Activated T-cell treated with anti-CD3 and anti-CD28 coated beads, Interleukin-2, amount 50 U/mL, for 72 hours (primary cell): ENCODE measurements at places on chromosomes 1 and 21.

- no peak for DNase-seq
Observed at GRCh38 chr1:59915516-59915915, 11.1 kb downstream of the CYP2J2 start.

GRCh38 chr1:9183898-9184297, 50.7 kb upstream of the H6PD start:
- DNase-seq: no peak

DNA sequence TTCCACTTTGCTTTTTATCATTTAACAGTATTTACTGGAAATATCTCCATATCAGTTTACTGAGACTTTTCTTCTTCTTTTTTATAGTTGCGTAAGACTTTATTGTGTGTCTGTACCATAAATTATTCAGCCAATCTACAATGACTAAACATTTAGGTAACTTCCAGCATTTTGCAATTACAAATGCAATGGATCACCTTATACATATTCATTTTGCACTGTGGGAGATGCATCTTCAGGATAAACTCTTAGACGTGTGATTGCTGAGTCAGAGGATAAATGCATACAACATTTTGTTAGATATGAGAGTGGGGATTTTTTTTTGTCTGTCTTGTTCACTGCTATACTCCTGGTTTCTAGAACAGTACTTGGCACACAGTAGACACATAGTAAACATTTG, 95.7 kb upstream of the GCLM start:
- DNase-seq: no peak

DNA sequence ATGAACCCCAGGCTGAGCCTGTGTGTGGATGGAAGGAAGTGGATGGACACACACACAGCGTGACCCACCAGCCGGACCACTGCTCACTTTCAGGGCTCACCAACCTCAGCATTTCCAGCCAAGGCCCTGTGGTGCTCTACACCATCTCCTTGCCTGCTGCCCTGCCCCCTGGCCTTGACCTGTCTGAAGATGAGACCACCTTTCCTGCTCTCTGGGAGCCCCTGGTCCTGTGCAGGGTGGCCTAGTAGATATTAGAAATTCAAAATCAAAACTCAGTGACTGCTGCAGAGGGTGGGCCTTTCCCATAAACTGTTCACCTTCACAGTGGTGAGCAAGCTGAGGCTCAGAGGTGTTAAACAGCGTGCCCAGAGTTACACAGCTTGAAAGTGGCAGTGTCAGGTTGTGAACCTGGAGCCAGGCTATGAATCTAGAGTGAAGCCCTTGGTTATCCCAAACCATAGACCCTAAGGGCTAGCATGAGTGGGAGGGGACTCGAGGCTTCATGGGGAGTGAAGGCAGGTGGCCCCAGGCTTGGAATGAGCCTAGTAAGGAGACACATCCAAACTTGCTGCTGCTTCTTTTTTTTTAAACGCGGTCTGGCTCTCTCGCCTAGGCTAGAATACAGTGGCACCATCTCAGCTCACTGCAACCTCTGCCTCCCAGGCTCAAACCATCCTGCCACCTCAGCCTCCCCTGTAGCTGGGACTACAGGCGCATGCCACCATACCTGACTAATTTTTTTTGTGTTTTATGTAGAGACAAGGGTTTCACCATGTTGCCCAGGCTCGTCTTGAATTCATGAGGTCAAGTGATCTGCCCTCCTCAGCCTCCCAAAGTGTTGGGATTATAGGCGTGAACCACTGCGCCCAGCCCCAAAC, 41.5 kb downstream of the MAN1C1 start:
- DNase-seq: no peak
